ENCODE measurements at places on chromosomes 2 and 18. TPM values are rescaled to one million over a fixed set of nuclear protein-coding genes. Genes with fewer than 3 reads are reported as not detected.

GALNT3 gene
- total RNA-seq: 31.5 TPM

COL4A4 gene
- 31.2 TPM for total RNA-seq

FAM237A gene
- total RNA-seq: not detected

DNA sequence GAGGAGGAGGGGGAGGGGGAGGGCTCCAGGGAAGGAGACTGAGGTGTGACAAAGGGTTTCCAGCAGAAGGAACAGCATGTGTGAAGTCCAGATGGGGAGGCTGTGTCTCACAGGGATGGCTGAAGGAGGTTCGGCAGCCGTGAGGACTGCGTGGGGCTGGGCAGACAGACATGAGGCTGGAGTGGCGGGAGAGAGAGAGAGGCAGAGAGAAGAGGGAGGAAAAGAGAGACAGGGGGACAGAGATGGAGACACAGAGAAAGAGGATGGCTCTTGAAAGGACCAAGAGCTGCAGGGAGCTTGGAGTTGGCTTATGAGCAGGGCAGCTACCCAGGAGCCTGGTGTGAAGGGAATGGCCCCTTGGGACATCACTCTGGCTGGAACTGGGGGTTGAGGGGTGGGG lies 138.9 kb upstream of the ASB18 start:
- H3K36me3 ChIP-seq: no peaks in the 10 kb centered on the region
- no peak overlapping the region for H3K4me3 ChIP-seq
- no peaks in the 10 kb centered on the region for H3K27me3 ChIP-seq
- no peak for DNase-seq
- no peaks in the 10 kb centered on the region for H3K4me1 ChIP-seq

- peaks cover 13% of the 10 kb centered on the region for H3K4me1 ChIP-seq
- DNase-seq: no peak
- no peak overlapping the region for H3K4me3 ChIP-seq
Measured at GRCh38 chr18:80106482-80107051, 2.5 kb upstream of the ADNP2 start.

DNA sequence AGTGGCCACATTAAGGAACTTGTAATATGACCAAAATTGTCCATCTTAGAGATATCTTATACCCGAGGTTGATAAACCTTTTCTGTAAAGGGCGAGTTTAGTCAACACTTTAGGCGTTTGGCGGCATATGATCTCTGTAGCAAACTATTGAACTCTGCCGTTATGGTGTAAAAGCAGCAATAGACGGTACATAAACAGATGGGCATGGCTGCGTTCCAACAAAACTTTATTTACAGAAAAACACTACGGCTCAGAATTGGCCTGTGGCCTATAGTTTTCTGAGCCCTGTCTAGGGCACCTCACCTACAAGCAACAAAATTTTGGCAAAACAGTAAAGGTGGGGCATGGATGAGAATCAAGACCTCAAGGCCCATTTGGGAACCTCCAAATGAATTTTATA lies 121.9 kb upstream of the HAAO start:
- no peaks in the 10 kb centered on the region for H3K36me3 ChIP-seq
- no peak overlapping the region for H3K4me3 ChIP-seq
- peak overlapping the region; percentile 20 for H3K27ac ChIP-seq
- no peaks in the 10 kb centered on the region for H3K27me3 ChIP-seq
- DNase-seq: no peak
- peaks cover 17% of the 10 kb centered on the region for H3K4me1 ChIP-seq

- H3K27ac ChIP-seq: peak overlapping the region; percentile 96
- peak; percentile 48 for DNase-seq
- peaks cover 42% of the 10 kb centered on the region for H3K4me1 ChIP-seq
- no peaks in the 10 kb centered on the region for H3K36me3 ChIP-seq
Measured at GRCh38 chr2:65431421-65432226, 775 bp downstream of the SPRED2 start.

GRCh38 chr2:147696426-147696825 lies 148.4 kb upstream of the ACVR2A start:
- no peaks in the 10 kb centered on the region for H3K4me1 ChIP-seq
- no peaks in the 10 kb centered on the region for H3K36me3 ChIP-seq
- no peak for DNase-seq

DNA sequence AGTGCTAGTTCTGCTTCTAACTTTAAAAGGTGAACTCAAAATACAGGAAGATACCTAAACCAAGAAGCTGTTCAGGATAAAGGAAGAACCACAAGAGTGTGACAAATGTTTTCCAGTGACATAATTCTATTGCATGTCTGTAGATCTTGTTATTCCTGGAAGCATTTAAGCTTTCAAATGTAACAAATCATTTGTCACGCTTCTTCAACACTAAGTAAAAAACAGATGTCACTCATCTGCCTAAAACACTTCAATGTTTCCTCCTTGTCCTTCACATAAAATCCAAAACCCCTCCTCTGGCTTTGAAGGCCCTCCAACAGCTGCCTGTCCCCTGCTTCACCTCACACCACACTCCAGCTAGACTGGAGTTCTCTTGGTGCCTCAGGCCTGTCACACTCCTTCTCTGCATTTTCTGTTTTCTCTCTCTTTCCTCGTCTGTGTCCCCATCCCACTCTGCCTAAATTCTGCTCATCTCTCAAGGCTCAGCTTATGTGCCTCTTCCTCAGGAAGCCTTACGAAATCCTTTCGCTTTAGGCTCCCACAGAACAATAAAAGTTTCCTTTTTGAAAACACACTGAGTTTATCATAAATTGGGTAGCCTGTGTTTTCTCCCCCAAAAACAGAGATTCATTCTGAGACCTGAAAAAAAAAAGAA lies 6.4 kb upstream of the CLEC4F start:
- no peak for DNase-seq
- H3K36me3 ChIP-seq: no peaks in the 10 kb centered on the region
- no peak overlapping the region for H3K4me3 ChIP-seq
- H3K27me3 ChIP-seq: no peaks in the 10 kb centered on the region

DNA sequence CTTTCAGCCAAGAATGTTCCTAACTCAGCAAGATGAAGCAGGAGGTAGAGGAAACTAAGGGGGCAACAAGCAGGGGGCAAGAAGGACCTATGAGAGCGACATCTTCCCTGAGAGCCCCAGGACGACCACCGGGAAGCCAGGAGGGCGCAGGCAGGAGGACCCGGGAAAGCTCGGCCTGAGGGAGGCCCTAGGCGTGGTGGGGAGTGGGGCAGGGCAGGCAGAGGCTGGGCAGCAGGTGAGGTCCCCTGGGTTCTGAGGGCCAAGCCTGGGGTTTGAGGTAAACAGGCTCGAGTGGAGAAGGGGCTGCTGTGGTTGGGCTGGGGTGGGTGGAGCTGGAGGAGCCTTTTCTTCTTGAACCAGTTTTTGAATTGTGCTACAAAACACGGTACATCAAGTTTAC lies 1.3 kb upstream of the ALPI start:
- H3K27me3 ChIP-seq: peaks cover 8% of the 10 kb centered on the region
- no peak overlapping the region for H3K27ac ChIP-seq
- no peak overlapping the region for H3K4me3 ChIP-seq
- DNase-seq: peak; percentile 34
